ENCODE measurements at places on chromosomes 6 and 20. TPM values are rescaled to one million over a fixed set of nuclear protein-coding genes. Genes with fewer than 3 reads are reported as not detected.

- no peak overlapping the region for H3K4me3 ChIP-seq
- H3K27ac ChIP-seq, result no peak overlapping the region
- no peaks in the 10 kb centered on the region for H3K27me3 ChIP-seq
- peaks cover 5% of the 10 kb centered on the region for H3K36me3 ChIP-seq
- no peaks in the 10 kb centered on the region for H3K4me1 ChIP-seq
- no peak for DNase-seq
These were observed 114.5 kb upstream of the SCGN start for GRCh38 chr6:25537349-25538018.

GRCh38 chr6:144148886-144149285 lies 1.4 kb upstream of the STX11 start:
- no peak overlapping the region for H3K27ac ChIP-seq
- no peaks in the 10 kb centered on the region for H3K36me3 ChIP-seq
- no peak overlapping the region for H3K4me3 ChIP-seq
- DNase-seq, result no peak
- H3K4me1 ChIP-seq, result peaks cover 5% of the 10 kb centered on the region

- H3K4me1 ChIP-seq, result no peaks in the 10 kb centered on the region
- no peaks in the 10 kb centered on the region for H3K27me3 ChIP-seq
- H3K4me3 ChIP-seq, result no peak overlapping the region
- H3K27ac ChIP-seq, result no peak overlapping the region
- peak; percentile 22 for DNase-seq
- H3K36me3 ChIP-seq, result 0 out of 2 replicates have a peak, but pooled peaks cover 2% of the 10 kb centered on the region
These were observed 127.9 kb downstream of the LMBRD1 start for GRCh38 chr6:69668916-69669315.

Gene RPS6KA2
- polyA plus RNA-seq, result 60.3 TPM

Gene LTA
- not detected for polyA plus RNA-seq

DNA sequence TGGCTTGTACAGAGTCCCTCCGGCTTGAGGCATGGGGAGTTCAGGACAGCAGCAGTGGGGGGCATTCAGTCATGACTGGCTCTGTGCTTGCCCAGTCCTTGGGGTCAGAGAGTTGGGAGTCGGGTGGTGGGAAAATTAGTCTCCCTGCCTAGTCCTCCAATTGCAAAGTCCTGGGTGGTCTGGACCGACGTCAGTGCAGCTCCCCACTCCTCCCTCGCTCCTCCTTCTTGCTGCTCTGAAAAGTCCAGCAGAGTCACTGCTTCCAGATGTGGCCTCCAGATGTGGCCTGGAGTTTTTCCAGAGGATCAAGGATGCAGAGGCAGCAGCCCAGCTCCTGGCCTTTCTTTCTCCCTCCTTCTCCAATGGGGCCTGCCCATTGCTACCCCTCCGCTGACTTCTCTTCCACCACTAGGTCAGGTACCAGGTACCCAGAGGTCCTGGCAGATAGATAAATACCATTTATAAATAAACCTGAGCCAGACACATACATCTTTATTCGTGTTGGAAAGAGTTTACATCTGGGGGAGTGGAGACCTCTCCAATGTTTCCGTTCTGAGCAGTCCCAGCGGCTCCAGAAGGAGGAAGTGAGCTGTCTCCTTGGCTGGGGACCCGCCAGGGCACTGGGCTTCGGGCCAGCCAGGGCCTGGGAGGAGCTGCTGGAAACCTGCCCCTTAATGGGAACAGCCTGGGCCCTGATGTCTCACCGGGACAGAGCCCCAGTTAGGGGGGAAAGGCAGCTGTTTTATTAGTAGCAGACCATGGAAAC lies 49.0 kb upstream of the RNF24 start:
- H3K27me3 ChIP-seq, result no peaks in the 10 kb centered on the region
- DNase-seq, result peak; percentile 68
- peaks cover 19% of the 10 kb centered on the region for H3K4me1 ChIP-seq
- no peaks in the 10 kb centered on the region for H3K36me3 ChIP-seq
- 0 out of 2 replicates have a peak overlapping the region, but pooled peaks have one; percentile 25 for H3K4me3 ChIP-seq

DNA sequence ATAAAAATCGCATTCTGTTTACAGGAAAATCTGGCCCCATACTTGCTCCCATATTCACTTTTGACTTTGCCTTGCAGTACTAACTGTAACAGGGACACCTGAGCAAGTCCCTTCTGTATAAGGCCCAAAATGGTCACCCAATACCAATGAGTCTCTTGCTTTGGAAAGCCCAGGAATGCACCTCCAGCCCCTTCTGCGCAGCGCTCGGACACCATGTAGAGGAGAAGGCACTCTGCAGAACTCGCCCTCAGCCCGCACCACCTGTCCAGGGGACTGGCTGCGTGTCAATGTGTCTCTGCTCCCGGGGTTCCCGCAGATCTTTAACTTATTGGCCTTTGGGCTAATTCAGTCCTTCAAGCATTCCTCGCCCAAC lies 746 bp upstream of the PRND start:
- no peak overlapping the region for H3K4me3 ChIP-seq
- no peaks in the 10 kb centered on the region for H3K27me3 ChIP-seq
- H3K27ac ChIP-seq, result no peak overlapping the region
- no peaks in the 10 kb centered on the region for H3K36me3 ChIP-seq

DNA sequence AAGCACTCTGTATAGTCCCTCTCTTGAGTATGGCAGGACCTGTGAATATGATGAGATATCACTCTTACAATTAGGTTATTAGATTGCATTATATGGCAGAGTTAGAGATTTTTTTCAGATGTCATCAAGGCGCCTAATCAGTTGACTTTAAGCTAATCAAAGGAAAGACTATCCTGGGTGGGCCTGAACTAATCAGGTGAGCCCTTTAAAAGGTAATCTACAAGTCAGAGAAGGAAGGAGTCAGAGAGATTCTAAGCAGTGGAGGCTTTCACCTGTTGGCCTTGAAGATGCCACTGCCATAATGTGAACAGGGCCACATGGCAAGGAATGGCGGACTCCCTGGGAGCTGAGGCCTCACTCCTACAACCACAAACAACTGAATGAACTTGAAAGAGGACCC lies 151.5 kb downstream of the BFSP1 start:
- no peaks in the 10 kb centered on the region for H3K36me3 ChIP-seq
- no peak overlapping the region for H3K4me3 ChIP-seq
- no peak for DNase-seq
- H3K27me3 ChIP-seq, result no peaks in the 10 kb centered on the region

DNA sequence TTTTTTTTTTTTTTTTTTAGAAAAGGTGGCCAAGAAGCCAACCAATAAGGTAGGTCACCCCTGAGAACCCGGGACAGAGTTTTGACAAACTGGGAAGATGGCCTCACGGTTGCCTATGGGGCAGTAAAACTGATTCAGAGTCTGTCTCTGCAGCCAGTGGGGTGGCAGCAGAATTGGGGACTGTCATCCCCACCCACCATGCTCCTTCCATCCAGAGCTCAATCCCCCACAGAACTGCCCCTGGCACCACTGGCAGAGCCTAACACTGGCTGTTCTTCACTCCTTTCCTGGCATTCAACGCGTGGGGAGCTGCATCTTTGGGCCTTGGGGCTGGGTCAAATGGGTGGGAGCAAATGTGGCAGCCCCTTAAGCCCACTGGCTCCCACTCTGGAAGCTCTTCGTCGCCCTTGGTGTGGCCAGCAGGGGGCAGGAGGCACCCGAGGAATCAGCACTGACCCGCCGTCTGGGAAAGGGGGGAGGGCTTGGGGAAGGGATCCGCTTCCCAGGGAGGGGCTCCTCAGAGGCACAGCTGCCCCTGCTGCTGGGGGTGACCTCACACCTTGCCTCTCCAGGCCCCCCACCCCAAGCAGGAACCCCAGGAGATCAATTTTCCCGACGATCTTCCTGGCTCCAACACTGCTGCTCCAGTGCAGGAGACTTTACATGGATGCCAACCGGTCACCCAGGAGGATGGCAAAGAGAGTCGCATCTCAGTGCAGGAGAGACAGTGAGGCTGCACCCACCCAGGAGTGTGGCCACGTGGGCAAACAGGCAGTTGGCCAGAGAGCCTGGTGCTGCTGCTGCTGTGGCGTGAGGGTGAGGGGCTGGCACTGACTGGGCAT lies 10.4 kb downstream of the CD40 start:
- H3K36me3 ChIP-seq, result no peaks in the 10 kb centered on the region
- H3K4me3 ChIP-seq, result no peak overlapping the region
- no peak overlapping the region for H3K27ac ChIP-seq

Gene SLC22A23
- polyA plus RNA-seq, result not detected

Gene SLC17A1
- polyA plus RNA-seq, result not detected

Gene DDO
- 1.3 TPM for polyA plus RNA-seq

Gene TFAP2A
- 0.02 TPM for polyA plus RNA-seq

Gene RGL2
- 59.4 TPM for polyA plus RNA-seq

- no peaks in the 10 kb centered on the region for H3K27me3 ChIP-seq
- no peaks in the 10 kb centered on the region for H3K4me1 ChIP-seq
- H3K36me3 ChIP-seq, result no peaks in the 10 kb centered on the region
- H3K4me3 ChIP-seq, result no peak overlapping the region
- H3K27ac ChIP-seq, result no peak overlapping the region
- DNase-seq, result no peak
These were observed 256.7 kb downstream of the ZNF217 start for GRCh38 chr20:53336892-53337291.

- no peaks in the 10 kb centered on the region for H3K36me3 ChIP-seq
- DNase-seq, result no peak
- H3K4me3 ChIP-seq, result no peak overlapping the region
These were observed 158.3 kb upstream of the JAG1 start for GRCh38 chr20:10832141-10832540.

GRCh38 chr6:20402342-20403069 lies 827 bp downstream of the E2F3 start:
- H3K27me3 ChIP-seq, result no peaks in the 10 kb centered on the region
- peak overlapping the region; percentile 97 for H3K27ac ChIP-seq
- peak overlapping the region; percentile 86 for H3K4me3 ChIP-seq
- peak; percentile 66 for DNase-seq
- peaks cover 16% of the 10 kb centered on the region for H3K36me3 ChIP-seq

Gene MLIP
- not detected for polyA plus RNA-seq

GRCh38 chr6:104409913-104410312 lies 449.8 kb downstream of the HACE1 start:
- H3K4me1 ChIP-seq, result no peaks in the 10 kb centered on the region
- H3K4me3 ChIP-seq, result no peak overlapping the region
- H3K27ac ChIP-seq, result no peak overlapping the region
- H3K27me3 ChIP-seq, result no peaks in the 10 kb centered on the region

DNA sequence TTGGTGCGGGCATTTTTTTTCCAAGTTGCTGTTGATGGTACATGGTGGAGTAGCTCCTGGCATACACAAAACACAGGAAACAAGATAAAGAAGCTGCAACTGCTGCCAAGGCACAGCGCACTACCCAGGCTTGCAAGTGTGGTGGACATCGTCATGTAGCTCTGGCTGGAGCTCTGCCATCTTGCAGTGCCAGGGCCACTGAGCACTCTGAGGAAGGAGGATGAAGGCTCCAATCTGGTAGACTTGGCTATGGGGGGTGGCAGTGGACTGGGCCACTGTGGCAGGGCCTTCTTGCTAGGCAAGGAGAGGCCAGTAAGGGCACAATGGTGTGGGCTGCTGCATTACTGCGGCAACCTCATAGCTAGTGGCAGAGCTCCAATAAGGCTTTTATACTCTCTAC lies 263.5 kb downstream of the CENPW start:
- no peak overlapping the region for H3K4me3 ChIP-seq
- H3K4me1 ChIP-seq, result no peaks in the 10 kb centered on the region
- DNase-seq, result no peak
- H3K27ac ChIP-seq, result no peak overlapping the region
- no peaks in the 10 kb centered on the region for H3K36me3 ChIP-seq
- H3K27me3 ChIP-seq, result no peaks in the 10 kb centered on the region

Gene SIM1
- polyA plus RNA-seq, result not detected

Gene OGFRL1
- polyA plus RNA-seq, result 3.3 TPM

Gene GPSM3
- polyA plus RNA-seq, result 1.9 TPM

Gene SNAP91
- 0.64 TPM for polyA plus RNA-seq

Gene SAPCD1
- polyA plus RNA-seq, result 6.3 TPM

DNA sequence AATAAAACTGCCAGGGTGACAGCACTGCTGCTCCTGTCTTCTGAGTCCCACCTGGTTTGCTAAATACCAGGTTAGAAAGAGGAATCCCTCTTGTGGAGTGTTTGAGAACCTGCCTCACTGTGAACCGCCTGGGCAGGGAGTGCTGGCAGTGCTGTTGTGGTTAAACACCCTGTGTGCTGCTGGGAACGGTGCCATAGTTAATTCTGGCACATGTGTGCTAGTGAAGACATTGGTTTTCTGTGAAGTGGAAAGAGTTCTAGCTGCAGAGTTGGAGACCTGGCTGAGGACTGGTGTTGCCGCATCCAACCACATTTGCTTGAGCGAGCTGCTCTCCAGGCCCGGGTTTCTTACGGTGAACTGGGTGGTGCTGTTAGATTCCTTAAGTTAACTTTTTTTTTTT lies 72.7 kb downstream of the IGF2R start:
- peak overlapping the region; percentile 52 for H3K27ac ChIP-seq
- H3K4me3 ChIP-seq, result no peak overlapping the region
- no peak for DNase-seq
- H3K4me1 ChIP-seq, result peaks cover 10% of the 10 kb centered on the region
- no peaks in the 10 kb centered on the region for H3K27me3 ChIP-seq
- peaks cover 30% of the 10 kb centered on the region for H3K36me3 ChIP-seq

DNA sequence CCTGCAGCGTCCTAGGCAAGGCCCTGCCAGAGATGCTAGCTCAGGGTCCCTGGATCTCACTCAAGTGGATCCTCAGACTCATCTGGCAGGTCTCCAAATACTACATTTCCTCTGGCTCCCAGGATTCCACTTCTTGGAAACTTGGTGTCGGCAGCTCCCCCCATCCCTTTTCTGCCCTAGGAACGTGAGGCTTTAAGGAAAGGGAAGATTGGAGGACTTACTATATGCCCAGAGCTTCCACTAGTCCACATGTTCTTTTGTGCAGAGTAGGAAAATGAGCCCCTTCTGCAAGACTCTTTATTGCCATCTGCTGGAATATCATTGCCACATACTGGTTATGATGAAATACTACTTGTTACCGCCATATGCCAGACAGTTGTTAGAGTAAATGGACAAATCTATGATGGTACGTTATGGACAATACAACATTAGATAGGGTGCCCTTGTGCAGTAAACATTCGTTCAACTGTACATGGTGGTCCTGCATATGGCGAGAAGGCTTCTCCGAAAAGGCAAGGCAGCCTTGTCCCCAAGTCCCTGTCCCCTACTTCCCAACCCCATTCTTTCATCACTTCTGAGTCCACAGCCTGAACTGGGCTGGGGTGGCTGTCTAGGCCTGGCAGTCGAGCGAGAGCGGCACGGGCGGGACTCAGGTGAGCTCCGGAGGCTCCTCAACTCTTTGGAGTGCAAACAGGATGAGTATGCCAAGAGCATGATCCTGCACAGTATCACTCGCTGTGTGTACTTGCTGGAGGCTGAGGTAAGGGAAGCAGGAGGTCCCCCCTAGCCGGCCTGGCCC lies 780 bp downstream of the ARMC12 start:
- H3K27ac ChIP-seq, result no peak overlapping the region
- H3K36me3 ChIP-seq, result no peaks in the 10 kb centered on the region
- no peak overlapping the region for H3K4me3 ChIP-seq
- peak; percentile 79 for DNase-seq
- H3K27me3 ChIP-seq, result no peaks in the 10 kb centered on the region
- 0 out of 2 replicates have a peak, but pooled peaks cover 2% of the 10 kb centered on the region for H3K4me1 ChIP-seq

Gene TGM2
- polyA plus RNA-seq, result 676 TPM

- H3K27me3 ChIP-seq, result no peaks in the 10 kb centered on the region
- H3K27ac ChIP-seq, result no peak overlapping the region
- no peaks in the 10 kb centered on the region for H3K4me1 ChIP-seq
- no peak for DNase-seq
- no peak overlapping the region for H3K4me3 ChIP-seq
These were observed 72.3 kb upstream of the IFNGR1 start for GRCh38 chr6:137291441-137291840.
